SW480 (cell line): ENCODE measurements at places on chromosomes 16 and 17.
A peak's percentile ranks its signal among the peaks of the same experiment; 100 is the strongest.

GRCh38 chr16:720447-720989 lies 428 bp upstream of the ANTKMT start:
- no peak for DNase-seq

DNA sequence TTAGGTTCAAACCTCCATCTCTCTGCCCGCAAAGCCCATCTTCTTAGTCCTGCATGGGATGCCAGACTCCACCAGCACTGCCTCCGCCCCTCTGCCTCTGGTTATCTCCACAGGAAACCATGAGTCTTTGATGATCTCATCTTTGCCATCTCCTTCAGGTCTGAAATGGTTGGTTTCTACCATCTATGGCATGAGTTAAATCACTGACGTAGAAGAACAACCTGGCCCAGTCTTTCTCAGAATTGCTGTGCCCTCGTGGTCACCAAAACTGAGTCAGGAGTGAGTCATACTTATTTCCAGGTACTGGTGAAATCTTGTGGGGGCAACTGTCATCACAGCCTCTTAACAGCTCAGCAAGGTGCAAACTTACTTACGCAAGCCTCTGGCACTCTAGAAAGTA lies 468.7 kb upstream of the C16orf82 start:
- DNase-seq = peak; percentile 57

- no peak for DNase-seq
These were observed 5.0 kb upstream of the DCTPP1 start for GRCh38 chr16:30434852-30435251.

DNA sequence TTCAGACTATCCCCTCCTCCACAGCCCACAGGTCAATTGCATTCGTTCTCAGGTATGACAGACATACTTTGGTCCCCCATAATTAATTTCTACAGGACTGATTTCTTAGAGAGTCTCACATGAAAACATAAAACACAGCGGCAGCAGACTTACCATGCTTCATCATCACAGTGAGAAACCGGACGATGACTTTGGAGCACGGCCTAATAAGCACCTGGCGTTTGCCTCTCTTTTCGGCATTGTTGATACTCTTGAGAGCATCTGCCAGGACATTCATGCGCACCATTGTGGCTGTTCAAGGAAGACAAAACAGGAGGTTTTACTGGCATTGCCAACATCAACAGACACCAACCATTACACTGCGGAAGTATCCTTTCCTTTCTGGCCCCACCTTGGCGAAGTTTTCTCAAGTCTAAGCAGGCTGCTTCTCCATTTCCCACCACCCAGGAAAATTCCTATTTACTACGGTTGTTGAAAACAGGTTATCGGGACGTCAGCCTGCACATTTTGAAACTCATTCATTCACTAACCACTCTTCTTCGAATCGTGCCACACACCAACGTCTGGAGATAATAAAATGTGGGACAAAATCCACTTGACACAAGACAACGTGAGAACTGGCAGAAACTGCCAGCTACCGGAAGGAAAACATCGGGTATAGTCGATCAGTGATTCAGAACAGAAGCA lies 1.2 kb downstream of the RPS15A start:
- no peak for DNase-seq

DNA sequence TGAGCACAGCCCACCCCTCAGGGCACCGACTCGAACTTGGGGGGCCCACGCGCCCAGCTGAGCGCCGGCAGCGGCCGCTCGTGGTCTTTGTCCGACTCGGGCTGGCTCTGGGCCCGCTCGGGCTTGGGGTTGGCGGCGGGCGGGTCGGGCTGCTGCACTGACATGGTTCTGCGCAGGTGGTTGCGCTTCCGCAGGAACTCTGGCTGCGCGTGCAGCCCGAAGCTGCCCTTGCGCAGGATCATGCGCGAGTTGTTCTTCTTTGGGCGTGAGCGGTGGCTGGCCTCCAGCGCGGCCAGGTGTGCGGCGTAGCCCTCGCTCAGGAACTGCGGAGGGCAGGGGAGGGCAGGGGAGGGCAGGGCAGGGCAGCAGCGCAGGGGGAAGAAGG lies 11.1 kb downstream of the PIMREG start:
- no peak for DNase-seq
